Activated CD8-positive, alpha-beta memory T cell treated with anti-CD3 and anti-CD28 coated beads for 48 hours (primary cell): ENCODE measurements at places on chromosomes 11 and 22.

DNA sequence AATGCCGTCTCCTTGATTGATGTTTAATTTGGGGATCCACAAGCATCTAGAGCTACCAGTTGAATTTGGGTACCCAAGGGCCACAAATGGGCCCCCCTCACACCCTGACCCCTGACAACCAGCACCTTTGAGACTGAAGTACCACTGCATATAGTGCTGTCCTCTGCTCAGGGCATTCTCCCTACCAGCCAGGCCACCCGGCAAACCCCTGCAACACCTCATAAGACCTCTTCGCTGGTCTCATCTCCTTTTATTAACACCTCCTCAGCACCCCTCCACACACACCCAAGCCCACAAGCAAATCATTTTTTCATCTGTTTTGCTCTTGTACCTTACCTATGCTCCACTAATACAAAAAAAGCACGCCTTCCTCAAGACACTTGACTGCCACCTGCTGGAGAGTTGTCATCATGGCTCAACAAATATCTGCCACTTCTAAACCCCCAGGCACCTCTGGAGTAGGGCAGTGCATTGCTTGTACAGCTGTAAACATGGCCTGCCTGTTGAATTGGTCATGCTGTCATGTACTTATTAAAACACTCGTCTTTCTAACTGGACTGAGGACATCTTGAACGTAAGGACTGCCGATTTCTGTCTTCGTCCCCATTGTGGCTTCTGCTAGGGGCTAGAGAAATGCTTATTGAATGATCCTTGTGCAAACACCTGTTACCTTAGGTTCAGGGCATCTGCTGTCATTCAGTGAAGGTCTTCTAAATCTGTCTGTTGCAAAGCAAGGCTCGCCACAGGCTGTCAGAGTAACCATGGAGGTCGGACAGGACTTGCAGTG, 66.5 kb downstream of the BMAL1 start:
- peak; percentile 35 for DNase-seq

- no peak for DNase-seq
These were observed 4.5 kb downstream of the RNH1 start for GRCh38 chr11:502288-503178.

DNA sequence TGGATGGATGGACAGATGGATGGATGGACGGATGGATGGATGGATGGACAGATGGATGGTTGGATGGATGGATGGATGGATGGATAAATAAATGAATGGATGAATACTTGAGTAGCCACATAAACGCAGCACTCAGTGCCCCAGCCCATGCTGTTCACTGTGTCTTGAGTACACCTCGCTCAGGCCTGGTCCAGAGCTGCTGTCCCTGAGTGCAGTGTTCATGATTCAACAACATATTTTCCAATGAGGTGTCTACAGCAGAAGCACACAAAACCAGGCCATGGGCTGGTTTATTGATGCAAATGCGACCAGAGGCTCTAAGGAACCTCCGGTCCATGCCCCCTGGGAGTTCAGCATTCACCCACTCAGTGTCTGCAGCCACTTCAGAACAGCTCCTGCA, 584.3 kb downstream of the BRD1 start:
- no peak for DNase-seq

DNA sequence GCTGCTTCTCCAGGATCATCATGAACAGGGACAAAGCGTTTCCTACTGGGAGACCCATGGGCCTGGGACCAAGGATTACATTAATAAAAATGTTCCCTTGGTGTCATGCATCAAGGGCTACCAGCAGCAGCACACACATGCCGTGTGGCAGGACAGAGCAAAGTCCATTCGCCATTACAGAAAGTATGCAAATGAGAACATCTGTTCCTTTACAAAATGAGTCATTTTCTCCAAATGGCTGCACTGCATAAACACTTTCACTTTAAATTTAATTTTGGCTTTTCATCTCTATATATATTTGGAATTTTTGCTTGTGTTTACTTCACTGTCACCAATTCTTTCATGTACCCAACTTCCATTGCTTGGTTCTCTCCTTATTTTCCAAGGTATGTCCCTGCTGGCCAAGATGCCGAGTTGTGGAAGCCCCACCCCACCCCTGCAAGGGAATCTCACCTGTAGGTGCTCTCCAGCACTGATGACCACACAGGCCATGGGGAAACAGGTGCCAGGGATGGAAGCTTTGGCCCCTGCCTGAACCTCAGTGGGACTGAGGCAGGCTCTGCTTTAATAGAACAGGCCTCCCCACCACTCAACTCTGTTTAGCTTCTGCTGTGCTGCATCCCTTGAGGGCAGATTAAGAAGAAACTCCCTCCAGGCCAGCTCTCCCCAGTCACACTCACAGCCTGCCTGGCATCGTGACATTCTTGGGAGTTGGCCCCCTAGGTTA, 15.6 kb upstream of the GNAZ start:
- DNase-seq = no peak

DNA sequence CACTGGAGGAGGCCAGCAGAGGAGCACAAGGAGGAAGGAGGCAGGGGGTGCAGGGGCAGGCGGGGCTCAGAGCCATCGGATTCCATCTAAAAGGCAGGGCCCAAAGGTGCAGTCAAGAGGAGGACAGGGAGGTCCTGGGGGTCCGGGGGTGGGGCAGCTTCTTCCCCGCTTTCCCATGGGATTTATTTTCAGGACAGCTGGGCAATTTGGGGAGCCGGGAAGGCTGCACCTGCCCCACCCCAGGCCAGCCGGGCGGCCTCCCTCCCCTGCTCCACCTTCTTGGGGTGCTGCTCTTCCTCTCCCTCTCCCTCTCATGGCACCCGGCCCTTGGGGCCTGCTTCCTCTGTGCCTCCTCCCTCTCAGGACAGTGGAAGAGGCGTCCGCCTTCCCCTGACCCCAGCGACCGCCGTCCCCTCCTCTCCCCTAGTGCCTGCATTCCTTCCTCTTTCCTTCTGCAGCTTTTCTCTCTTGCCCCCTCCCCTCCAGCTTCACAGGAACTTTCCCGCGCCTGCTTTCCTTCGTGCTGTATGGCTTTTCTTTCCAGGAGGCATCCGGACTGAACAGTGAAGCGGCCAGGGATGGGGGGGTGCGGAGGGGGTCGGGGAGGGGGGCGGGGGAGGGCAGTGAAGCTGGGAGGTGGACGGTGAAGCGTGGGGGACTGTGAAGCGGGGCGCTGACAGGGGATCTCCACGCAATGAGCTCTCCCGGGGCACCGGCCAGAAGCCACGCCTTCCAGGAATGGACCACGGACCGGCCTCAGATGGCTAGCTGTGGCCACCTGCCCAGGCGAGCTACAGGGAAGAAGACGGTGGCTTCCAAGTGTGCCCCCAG, 26.9 kb downstream of the APOBEC3H start:
- DNase-seq = no peak

GRCh38 chr11:134730101-134730500, 318.1 kb upstream of the B3GAT1 start:
- no peak for DNase-seq

GRCh38 chr22:27349456-27349855, 452.1 kb downstream of the MN1 start:
- DNase-seq = no peak

DNA sequence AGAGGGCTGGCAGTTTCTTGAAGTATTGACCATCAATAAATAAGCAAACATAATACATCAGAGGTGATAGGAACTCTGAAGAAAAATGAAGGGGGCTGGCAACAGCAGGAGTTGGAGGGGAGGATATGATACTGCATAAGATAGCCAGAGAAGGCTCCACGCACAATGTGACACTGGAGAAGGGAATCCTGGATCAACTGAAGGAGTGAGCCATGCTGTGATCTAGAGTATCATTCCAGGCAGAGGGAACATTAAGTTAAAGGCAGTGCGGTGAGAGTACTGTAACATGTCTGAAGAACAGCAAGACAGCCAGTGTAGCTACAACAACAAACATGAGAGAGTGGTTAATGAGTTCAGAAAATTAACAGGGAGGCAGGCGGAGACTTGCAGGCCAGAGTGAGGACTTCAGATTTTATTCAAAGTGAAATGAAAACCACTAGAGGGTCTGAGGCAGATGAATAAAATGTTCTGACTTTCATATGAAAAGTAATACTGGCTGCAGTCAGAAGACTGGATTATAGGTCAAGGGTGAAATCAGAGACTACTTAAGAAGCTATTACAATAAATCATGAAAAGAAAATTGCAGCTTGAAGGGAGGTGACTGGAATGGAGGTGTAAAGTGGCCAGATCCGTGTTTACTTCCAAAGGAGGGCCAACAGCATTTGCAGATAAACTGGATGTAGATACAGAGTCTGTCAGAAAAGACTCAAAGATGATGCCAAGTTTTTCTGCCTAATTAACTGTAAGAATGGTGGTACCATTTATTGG, 49.4 kb downstream of the RRAS2 start:
- no peak for DNase-seq

- no peak for DNase-seq
These were observed 97.7 kb downstream of the TEAD1 start for GRCh38 chr11:12771875-12772274.

- DNase-seq = no peak
These were observed 517 bp downstream of the SPINDOC start for GRCh38 chr11:63813563-63814382.

DNA sequence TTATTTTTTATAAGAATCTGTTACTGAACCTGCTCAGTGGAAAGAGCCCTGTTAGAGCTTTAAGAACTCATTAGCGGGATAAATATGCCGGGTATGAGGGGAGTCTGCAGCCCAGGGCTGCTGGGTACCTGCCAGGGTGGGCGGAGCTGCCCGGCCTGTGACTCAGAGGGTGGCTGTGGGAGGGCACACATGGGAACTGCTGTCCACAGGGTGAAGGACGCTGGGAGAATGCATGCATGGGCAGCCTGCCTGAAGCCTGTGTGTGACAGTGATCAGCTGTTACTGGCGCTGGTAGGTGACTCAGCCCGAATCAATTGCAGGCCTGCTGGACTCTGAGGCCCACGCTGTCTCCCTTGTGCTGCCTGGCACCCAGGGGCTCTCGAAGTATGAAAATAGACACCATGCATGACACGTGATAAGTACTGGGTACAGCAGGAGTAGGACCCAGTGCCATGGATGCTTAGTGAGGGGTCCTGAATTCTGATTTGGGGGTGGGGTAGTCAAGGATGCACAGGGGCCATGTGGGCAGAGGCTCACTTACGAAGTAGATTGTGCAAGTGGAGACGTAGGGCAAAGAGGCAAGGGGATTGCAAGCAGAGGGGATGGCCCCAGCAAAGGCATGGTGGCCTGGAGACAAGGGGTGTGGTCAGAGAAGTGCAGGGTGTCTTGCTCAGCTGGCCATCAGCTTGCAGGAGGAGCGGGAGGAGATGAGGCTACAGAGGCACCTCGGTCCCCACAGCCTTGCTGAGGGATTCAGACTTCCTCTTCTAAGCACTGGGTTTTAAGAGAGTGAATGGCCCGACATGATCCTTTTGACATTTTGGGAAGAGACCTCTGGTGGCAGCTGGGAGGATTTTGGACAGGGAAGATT, 36.5 kb downstream of the GRIK4 start:
- no peak for DNase-seq

DNA sequence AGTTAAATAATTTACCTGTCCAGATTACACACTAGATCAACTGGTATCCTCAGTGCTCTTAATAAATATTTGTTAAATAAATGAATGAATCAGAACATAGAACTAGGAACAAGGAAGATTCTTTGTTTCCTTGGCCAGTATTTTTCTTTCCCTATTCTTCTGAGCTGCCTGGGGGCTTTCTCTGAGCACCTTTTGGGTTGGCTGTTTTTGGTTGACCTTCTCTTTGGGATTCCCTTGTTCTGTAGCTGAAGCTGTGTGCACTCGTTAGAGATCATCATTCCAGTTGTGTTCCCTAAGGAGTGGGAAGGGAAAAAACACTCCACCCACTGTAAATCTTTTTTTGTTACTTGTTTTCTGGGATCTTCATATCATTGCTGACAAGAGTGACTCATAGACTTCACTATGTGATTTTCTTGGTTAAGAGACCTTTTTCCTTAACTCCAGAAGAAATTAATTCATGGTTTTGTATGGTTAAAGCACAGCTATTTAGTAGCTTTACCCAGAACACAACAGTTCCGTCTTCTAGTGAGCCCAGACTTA, 84.3 kb downstream of the STIM1 start:
- no peak for DNase-seq

DNA sequence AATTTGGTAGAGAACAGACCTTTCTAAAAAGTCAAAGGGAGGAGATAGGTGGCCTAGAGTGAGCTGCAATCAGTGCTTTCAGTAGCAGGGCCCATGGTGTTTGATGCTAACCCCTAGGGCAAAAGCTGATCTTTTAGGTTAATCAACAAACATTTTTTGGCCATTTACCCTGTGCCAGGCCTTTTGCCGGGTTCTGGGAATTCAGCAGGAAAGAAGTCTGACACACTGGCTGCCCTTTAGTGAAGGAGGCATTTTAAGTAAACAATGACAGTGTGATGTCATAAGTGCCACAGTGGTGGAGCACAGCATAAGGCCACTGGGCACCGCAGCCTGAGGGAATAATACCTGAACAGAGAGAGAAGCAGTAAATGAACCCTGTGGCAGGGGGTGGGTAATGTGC, 29.0 kb downstream of the C22orf31 start:
- DNase-seq = no peak

DNA sequence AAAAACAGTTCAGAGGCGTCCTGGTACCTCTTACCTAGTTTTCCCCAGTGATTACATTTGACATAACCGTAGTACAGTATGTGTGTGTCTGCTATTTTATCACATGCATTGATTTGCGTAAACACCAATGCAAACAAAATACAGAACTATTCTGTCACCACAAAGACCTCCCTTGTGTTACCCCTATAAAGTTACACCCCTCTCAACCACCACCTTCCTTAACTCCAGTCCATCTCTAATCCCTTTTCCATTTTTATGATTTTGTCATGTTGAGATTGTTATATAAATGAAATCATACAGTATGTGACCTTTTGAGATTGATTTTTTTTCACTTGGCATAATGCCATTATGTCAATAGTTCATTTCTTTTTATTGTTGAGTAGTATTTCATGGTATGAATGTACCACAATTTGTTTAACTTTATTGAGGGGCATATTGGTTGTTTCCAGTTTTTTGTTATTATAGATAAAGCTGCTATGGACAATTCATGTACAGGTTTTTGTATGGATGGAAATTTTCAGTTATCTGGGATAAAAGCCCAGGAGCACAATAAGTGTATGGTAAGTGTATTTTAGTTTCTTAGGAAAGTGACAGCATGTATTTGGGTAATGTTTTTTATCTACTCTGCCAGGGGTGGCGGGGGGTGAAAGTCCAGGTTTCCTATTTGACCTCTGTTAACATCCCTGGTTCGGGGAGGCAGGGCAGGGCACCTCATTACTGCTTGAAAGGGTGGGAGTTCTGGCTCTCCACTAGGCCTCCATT, 6.0 kb upstream of the SLC37A2 start:
- no peak for DNase-seq

DNA sequence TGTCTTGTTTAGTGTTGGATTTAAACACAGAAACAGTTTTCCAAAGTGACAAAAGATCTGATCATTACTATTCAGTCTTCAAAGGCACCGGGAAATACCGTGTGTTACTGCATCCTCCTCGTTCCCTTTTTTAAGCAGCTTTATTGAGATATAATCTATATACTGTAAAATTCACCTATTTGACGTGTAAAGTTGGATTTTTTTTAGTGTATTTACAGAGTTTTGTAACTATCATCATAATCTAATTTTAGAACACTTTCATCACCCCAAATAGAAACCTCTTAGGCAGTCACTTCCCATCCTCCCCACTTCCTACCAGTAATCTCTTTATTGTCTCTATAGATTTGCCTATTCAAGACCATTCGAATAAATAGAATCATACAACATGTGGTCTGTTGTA, 1.4 kb downstream of the ANO5 start:
- DNase-seq = no peak

GRCh38 chr11:41612415-41612814, 153.0 kb upstream of the LRRC4C start:
- DNase-seq = no peak

- no peak for DNase-seq
These were observed 3.2 kb downstream of the TAF6L start for GRCh38 chr11:62774407-62774806.
